Ammon's horn (tissue), 1 donor: ENCODE measurements at places on chromosomes 4 and X.
A peak's percentile ranks its signal among the peaks of the same experiment; 100 is the strongest.

DNA sequence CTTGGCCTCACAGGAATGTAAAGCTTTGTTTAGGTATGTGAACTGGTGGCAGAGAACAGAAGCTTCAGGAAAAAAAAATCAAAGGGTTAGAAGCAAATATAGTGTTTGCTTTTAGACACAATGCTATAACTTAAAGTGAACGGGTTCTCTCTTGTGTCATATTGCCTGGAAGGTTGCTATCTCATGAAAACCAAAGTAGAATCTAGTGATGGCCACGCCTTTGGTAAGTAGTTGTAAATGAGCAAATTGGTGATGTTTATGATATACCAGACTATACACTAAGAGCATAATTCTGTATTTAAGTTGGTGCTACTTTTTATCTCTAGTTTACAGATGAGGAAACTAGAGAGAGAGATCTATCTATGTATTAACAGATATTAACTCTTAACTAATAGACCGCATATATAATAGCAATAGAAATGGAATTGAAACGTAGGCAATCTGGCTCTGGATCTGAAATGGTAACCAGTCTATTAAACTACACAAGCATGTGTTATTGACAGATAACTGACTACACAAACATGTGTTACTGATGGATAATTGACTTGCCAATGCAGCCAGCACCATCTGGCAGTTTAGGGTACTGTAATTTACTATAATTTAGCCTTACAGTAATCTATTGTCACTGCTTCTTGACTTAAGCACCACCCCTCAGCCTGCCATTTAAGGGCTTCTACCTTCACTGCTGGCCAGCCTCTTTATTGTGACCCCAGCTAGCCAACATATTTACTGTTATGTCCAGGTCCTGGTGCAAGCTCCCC, 40.8 kb downstream of the HCCS start:
- DNase-seq = no peak

DNA sequence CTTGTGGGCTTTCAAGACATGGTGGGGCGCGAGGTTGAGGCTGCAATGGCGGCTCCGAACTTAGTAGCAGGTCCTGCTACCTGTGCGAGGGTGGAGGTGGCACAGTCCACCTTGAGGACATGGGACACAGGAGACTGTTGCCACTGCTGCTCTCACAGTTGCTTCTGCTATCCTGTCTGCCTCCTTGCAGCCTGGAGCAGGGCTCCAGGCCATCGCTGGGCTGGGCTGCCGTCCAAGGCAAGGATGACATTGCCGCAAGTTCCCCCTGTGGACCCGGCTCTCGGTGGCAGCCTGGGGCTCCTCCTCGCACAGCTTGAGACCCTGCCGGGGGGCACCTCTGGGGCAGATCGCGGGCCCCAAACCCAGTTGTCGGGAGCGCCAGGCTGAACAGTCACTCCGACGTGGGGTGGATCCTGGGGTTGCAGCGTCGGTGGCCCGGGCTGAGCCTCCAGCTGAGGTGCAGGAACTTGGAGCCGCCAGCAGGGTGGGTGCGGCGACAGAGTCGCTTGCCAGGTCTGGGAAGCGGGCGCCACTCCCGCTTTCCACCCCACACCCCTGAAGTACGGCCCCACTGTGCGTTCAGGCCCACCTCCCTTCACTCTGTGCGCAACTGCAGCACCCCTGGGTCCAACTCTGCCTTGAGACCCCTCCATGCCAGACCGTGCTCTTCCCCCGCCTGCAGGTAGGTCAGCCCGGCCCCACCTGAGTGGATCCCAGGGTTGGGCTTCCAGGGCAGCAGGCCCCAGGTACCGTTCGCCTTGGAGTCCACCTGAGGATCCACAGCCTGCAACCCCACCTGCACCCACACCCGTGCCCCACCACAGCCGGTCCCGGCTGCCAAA, 192.7 kb upstream of the NUDT6 start:
- DNase-seq = no peak

DNA sequence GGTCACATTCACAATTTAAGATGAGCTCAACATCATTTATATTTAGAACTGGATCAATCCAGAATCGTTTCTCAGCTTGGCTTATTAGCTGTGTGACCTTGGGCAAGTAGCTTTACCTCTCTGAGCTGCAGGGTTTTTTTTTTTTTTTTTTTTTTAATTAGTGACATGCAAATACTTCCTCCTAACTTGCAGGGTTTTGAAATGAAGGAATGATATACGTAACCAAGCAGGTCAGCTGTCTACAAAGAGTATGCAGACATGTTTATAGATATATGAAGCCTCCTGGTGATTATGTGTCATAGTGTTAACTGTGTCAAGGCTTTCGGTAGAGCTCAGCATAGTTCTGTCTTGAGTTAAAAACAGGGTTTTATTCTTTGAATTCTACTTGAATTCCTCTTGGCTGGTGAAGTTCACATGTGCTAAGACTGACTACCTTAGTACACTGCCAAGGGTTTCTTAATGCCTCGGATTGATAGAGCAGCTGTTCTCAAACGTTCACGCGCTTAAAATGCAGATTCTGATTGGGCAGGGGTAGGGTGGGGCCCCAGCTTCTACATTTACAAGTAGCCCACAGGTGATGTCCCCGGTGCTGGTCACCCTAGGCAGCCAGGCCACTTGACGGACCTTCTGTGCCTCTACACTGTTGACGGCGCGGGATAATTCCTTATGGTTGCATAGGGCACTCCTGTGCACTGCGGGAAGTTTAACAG, 654 bp upstream of the STS start:
- DNase-seq = no peak

DNA sequence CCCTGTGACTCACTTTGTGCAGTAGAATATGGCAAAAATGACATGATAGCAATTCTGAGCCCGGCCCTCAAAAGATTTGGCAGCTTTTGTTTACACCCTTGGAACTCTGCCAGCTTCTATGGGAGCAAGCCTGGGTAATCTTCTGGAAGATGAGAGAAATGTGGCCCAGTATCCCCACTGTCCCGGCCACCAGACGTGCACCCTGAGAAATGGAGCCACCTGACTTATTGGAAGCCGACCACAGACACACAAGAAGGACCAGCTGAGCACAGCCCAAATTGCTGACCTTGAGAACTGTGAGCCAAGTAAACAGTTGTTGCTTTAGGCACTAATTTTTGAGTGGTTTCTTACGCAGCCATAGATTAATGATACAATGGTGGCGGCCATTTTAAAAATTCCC, 197.0 kb downstream of the STIM2 start:
- no peak for DNase-seq

DNA sequence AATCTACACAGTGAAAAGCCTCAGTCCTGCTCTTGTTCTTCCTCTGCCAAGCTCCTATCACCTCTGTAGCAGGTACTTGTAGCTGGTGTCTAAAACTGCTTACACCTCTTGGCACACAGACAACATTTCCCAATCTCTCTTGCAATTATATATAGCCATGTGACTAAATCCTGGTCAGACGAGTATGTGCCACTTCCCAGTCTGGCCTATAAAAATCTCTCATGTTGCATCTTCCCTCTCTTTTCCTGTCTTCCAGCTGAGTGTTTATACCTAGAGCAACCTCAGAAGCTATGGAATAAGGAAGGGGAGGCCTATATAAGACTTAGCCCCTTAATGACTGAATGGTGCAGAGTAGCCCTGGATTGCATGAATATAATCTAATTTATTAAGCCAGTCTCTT, 105.8 kb downstream of the RNF150 start:
- DNase-seq = no peak

- DNase-seq = no peak
These were observed 225.4 kb downstream of the CPE start for GRCh38 chr4:165604181-165604580.

DNA sequence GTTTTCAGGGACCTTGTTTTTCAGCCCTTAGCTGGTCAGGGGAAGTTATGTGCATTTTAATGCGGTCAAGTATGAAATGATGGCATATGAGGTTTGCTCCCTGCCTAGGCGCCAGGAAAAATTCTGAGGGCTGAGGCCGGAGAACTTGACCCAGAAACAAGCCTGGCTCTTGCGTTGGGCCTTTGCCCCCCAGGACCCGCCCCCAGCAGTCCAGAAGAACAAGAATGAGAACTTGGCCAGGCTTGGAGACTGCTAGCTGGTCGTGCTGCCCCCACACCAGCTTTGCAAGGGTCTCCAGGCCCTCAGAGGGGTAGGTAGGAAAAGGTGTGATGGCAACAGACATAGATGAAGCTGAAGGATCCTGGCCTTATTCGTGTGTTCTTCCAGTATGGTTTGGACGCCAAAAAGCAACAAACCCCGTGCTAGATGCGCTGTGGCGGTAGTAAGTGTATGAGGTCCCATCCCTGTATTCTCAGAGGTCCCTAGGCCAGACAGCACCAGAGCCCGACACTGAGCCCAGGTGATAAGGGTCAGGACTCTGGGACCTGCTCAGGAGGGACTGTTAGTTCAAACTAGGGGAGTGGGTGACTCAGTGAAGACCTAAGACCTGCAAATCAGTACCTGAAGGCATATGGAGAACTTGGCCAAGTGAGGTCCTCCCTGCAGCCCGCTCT, 10.5 kb downstream of the NKX3-2 start:
- no peak for DNase-seq

GRCh38 chr4:26150948-26151347, 169.9 kb upstream of the RBPJ start:
- DNase-seq = peak; percentile 28

GRCh38 chrX:32183066-32183465, 1028.3 kb downstream of the DMD start:
- DNase-seq = no peak

- DNase-seq = no peak
These were observed 34.3 kb downstream of the WFS1 start for GRCh38 chr4:6303943-6304342.

- DNase-seq = no peak
These were observed 119.6 kb downstream of the BEND2 start for GRCh38 chrX:18101087-18101486.

- no peak for DNase-seq
These were observed 932.5 kb downstream of the SH3BGRL start for GRCh38 chrX:82134378-82134777.

DNA sequence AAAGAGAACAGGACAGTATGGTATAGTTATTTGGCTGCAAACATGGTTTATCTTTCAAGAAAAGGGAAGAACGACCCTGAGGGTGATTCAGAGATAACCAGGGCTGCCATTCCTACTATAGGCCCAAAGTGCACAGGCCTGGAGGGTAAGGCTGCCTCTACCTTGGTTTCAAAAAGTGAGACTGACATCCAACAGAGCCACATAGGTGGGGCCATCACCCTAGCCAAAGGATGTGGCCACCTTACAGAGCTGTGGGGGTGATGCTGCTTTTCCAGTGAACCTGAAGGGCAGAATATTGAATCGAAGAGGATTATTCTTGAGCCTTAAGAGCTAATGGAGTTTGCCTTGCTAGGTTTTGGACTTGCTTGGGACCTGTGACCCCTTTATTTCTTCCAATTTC, 15.7 kb downstream of the SH2D1A start:
- DNase-seq = no peak

- peak; percentile 51 for DNase-seq
These were observed 48.1 kb upstream of the FAM9C start for GRCh38 chrX:13092455-13092941.

DNA sequence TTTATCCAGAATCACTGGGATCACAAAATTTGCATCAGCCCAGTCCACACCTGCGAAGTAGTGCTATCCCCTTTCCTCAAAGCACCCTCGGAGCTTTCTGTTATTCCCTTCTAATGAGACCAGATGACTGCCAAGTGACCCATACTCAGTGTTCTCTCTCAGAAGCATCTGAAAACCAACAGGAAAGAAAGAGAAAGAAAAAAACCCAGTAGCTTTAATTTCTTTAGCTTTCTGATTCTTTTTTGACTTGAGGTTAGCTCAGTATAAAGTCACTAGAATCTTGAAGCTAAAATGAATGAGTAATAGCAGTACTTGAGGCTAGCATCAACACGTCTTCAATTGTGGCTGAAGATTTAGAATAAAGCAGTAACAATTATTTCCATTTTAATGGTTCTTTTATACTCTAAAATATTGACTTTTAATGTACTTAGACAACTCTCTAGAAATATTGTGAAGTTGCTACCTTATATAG, 124.4 kb downstream of the ANK2 start:
- DNase-seq = no peak

- no peak for DNase-seq
These were observed 9.4 kb downstream of the FNIP2 start for GRCh38 chr4:158778156-158778711.

DNA sequence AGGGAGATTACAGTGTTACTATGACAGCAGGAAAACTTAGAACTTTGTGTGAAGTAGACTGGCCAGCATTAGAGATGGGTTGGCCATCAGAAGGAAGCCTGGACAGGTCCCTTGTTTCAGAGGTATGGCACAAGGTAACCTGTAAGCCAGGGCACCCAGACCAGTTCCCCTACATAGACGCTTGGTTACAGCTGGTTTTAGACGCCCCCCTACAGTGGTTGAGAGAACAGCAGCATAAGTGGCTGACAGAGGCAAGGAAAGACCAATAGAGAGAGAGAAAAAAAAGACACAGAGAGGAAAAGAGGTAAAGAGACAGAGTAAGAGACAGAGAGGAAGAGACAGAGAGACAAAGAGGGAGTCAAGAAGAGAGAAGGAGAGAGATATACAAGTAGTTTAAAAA, 144.5 kb downstream of the GC start:
- DNase-seq = no peak

GRCh38 chr4:1744552-1744951, 23.2 kb downstream of the TACC3 start:
- DNase-seq = no peak
